ENCODE measurements at places on chromosomes 12 and 14. TPM values are rescaled to one million over a fixed set of nuclear protein-coding genes. Genes with fewer than 3 reads are reported as not detected.
A peak's percentile ranks its signal among the peaks of the same experiment; 100 is the strongest.

ERGIC2 gene
- polyA plus RNA-seq, result 79.7 TPM

DAO gene
- not detected for polyA plus RNA-seq

RNASE11 gene
- polyA plus RNA-seq, result not detected

KLRB1 gene
- polyA plus RNA-seq, result not detected

SLC38A4 gene
- polyA plus RNA-seq, result 5.8 TPM

TAC3 gene
- 35.1 TPM for polyA plus RNA-seq

ZFP36L1 gene
- polyA plus RNA-seq, result 382 TPM

LRRC43 gene
- polyA plus RNA-seq, result not detected

AQP6 gene
- polyA plus RNA-seq, result not detected

DNA sequence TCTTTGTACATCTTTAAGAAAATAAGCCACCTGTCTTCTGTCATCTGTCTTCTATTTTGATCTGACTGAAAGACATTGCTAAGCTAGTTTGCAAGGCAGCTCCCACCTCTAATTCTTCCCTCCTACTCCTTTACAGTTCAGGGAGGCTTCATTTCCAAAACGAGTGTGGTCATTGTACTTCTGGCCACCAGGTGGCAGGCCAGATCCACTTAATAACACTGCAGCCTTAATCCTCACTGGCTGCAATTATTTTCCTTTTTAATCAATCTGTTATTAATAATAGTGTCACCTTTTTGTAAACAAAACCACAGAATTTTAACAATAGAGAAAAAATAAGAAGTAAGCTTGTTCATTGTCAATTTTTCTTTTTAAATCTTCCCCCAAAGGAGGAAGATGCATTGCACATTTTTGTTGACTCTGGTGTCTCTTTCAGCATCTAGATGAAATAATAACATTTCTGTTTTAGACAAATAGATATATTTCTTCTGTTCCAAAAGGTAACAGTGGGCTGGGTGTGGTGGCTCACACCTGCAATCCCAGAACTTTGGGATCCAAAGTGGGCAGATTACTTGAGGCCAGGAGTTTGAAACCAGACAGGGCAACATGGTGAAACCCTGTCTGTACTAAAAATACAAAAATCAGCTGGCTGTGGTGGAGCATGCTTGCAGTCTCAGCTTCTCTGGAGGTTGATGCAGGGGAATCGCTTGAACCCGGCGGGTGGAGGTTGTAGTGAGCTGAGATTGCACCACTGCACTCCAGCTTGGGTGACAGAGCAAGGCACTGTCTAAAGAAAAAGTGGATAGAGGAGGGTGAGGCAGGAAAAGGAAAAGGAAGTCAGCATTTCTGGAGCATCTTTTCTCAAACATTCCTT is 23.3 kb downstream of the GABARAPL1 start:
- H3K36me3 ChIP-seq, result 0 out of 2 replicates have a peak, but pooled peaks cover 4% of the 10 kb centered on the region
- H3K4me1 ChIP-seq, result peaks cover 2% of the 10 kb centered on the region
- no peak overlapping the region for H3K4me3 ChIP-seq
- H3K27me3 ChIP-seq, result no peaks in the 10 kb centered on the region
- DNase-seq, result peak; percentile 73

DNA sequence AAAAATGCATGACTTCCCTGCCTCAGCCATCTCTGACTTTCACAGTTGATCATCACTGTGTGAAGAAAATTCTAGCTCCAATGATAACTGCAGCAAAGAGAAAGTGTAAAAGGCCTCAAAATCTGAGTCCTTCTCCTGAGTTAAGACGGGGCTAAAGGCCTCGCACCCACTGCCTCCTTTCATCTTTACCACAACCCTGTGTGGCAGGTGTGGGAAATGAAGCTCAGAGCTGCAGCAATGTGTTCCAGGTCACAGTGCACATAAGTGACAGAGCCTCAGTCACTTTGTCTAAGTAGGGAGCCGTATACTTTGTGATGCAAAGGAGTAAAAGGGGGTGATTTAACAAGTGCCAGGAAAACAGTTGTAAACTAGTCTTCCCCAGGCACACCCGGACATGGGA is 144.7 kb upstream of the TMCC3 start:
- H3K36me3 ChIP-seq, result no peaks in the 10 kb centered on the region
- no peaks in the 10 kb centered on the region for H3K27me3 ChIP-seq
- no peak overlapping the region for H3K4me3 ChIP-seq
- no peak for DNase-seq

DNA sequence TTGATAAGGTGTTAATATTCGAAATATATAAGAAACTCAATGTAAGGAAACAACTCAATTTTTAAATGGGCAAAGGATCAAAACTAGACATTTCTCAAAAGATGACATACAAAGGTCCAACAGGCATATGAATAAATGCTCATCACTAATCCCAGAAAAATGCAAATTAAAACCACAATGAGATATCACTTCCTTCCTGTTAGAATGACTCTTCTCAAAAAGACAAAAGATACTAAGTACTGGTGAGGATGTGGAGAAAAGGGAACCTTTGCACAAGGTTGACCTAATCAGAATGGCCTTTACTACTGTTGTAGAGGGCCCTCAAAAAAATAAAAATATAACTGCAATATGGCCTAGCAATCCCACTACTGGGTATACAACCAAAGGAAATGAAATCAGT is 383.4 kb downstream of the KCNH5 start:
- no peak for DNase-seq
- no peaks in the 10 kb centered on the region for H3K36me3 ChIP-seq
- H3K27ac ChIP-seq, result no peak overlapping the region
- H3K4me3 ChIP-seq, result no peak overlapping the region
- H3K4me1 ChIP-seq, result peaks cover 44% of the 10 kb centered on the region

- H3K36me3 ChIP-seq, result no peaks in the 10 kb centered on the region
- no peak overlapping the region for H3K4me3 ChIP-seq
- H3K4me1 ChIP-seq, result no peaks in the 10 kb centered on the region
These were observed 130.8 kb upstream of the EGLN3 start for GRCh38 chr14:34081576-34082136.

- DNase-seq, result no peak
- H3K4me3 ChIP-seq, result no peak overlapping the region
- no peaks in the 10 kb centered on the region for H3K27me3 ChIP-seq
These were observed 43.1 kb upstream of the GXYLT1 start for GRCh38 chr12:42187799-42188198.

- DNase-seq, result no peak
- H3K27me3 ChIP-seq, result no peaks in the 10 kb centered on the region
- no peak overlapping the region for H3K4me3 ChIP-seq
- no peak overlapping the region for H3K27ac ChIP-seq
These were observed 307.7 kb downstream of the CCDC91 start for GRCh38 chr12:28497889-28498411.

DNA sequence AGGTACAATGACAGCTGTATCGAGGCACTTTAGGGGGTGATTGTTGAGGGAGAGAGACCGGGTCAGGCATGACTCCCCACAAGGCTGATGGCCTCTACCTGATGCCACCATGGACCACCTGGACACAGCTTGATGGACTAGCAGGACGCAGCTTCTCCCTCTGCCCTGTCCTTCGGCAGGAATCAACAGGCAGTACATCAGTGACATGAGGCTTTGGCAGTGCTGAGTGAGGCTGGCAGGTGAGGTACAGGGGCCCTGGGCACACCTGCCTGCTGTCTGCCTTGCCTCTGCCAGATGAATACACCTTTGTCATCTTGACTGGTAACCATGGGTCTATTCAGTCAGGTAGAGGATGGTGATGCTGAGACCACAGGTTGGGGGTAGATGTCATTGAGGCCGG is 25.3 kb upstream of the ESRRB start:
- H3K36me3 ChIP-seq, result no peaks in the 10 kb centered on the region
- H3K4me3 ChIP-seq, result no peak overlapping the region
- no peaks in the 10 kb centered on the region for H3K4me1 ChIP-seq
- H3K27me3 ChIP-seq, result peaks cover 12% of the 10 kb centered on the region
- DNase-seq, result no peak

DNA sequence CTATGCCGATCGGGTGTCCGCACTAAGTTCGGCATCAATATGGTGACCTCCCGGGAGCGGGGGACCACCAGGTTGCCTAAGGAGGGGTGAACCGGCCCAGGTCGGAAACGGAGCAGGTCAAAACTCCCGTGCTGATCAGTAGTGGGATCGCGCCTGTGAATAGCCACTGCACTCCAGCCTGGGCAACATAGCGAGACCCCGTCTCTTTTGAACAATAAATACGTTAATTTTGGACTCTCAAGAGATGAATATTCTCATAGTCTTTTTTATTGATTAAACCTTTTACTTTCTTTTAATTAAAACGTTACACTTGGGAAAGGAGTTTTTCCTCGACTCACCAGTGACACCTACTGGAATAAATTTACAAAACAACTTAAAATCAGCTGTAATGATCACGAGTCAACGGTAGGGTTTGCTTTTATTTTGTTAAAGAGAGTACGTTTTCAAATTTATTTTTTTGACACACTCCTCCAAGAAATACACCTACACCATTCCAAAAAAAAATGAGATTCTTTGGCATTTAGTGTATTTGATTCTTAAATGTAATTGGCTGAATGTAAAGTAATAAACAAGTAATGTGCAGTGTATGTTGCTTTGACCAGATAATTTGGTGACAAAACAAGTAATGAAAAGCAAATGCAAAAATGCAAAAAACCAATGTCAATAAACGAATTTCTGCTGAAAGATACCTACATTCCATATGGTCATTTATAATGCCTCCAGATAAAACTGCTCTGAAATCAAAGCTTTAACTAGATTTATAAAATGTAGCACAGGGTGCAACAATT is 687 bp upstream of the RPS29 start:
- H3K36me3 ChIP-seq, result peaks cover 24% of the 10 kb centered on the region
- H3K4me3 ChIP-seq, result peak overlapping the region; percentile 12
- H3K27ac ChIP-seq, result no peak overlapping the region
- H3K27me3 ChIP-seq, result no peaks in the 10 kb centered on the region

GRCh38 chr12:46210873-46211439 is 57.9 kb downstream of the SLC38A1 start:
- no peaks in the 10 kb centered on the region for H3K27me3 ChIP-seq
- H3K4me3 ChIP-seq, result no peak overlapping the region
- peak overlapping the region; percentile 52 for H3K27ac ChIP-seq
- DNase-seq, result no peak
- H3K36me3 ChIP-seq, result peaks cover 20% of the 10 kb centered on the region

All from GM23338 (cell line).